Activated CD4-positive, alpha-beta memory T cell treated with anti-CD3 and anti-CD28 coated beads, Interleukin-2, amount 10 ng/mL, durations not matched to agents 7 days and 5 days (primary cell): ENCODE measurements at places on chromosomes 6 and 20.

GRCh38 chr6:136791296-136792094 is 782 bp downstream of the MAP3K5 start:
- peak; percentile 63 for DNase-seq

GRCh38 chr20:23937303-23938117 is 51.1 kb downstream of the GGTLC1 start:
- peak; percentile 63 for DNase-seq

DNA sequence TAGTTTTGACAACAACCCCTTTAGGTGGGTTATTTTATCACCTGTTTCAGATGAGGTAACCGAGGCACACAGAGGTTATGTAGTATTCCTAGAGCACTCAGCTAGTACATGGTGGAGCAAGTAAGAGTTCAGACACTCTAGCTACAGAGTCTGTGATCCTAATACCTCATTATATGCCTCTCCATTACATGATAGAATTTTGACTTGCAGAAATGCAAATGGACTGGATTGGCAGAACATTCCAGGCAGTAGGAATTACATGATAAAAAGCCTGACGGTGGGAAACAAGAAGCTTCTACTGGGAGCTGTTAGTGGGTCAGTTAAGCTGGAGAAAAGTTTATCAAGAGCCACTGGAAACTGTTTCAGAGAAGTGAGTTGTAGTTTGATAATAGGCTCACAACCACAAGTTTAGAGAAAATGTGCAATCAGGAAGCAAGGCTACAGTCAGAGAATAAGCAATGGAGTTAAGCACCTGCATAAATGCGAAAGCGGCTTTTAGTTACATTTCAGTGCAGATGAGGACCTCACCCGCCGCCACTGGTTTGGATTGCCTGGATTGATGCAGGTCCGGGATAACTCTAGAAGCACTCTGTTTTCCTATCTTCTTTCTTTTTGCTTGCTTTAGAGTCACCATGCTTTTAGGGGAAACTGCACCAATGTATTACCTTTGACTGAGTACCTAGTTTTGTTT is 34.7 kb upstream of the MYLK2 start:
- DNase-seq, result no peak

GRCh38 chr20:20903773-20904500 is 191.5 kb upstream of the RALGAPA2 start:
- DNase-seq, result no peak

- DNase-seq, result no peak
Measured at GRCh38 chr6:119132261-119132981, 54.0 kb upstream of the FAM184A start.

- DNase-seq, result no peak
Measured at GRCh38 chr6:127288705-127289104, 22.0 kb downstream of the RNF146 start.
